ENCODE measurements at places on chromosomes 1 and 21. TPM values are rescaled to one million over a fixed set of nuclear protein-coding genes. Genes with fewer than 3 reads are reported as not detected.

The ETV3L gene
- not detected for total RNA-seq

The LCE1C gene
- total RNA-seq, result not detected

The ERI3 gene
- 56.8 TPM for total RNA-seq

The ORC1 gene
- 18.1 TPM for total RNA-seq

Measured in A549 treated with CpdA at 1 μM for 4 hours (cell line).